ENCODE measurements at places on chromosomes 2 and 18.

GRCh38 chr2:179569831-179570233 is 291.6 kb downstream of the ZNF385B start:
- DNase-seq, result no peak

DNA sequence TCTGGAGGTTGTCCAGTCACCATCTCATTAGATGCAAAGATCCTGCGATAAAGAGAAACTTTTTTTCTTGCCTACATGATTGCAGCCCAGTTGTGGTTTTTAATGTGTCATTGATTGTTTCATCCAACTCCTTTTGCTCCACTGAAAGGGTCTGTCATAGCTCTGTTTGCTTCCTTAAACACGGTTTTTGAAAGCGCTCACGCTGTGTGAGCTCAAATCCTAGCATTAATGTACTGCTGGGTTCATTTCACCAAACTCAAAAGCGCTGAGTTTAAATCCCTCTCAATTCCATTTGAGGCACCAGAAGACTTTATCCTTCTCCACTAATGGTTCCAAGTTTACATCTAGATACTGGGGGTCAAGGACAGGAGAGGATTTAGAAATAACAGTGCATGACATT is 53.6 kb downstream of the CDK15 start:
- no peak for DNase-seq

DNA sequence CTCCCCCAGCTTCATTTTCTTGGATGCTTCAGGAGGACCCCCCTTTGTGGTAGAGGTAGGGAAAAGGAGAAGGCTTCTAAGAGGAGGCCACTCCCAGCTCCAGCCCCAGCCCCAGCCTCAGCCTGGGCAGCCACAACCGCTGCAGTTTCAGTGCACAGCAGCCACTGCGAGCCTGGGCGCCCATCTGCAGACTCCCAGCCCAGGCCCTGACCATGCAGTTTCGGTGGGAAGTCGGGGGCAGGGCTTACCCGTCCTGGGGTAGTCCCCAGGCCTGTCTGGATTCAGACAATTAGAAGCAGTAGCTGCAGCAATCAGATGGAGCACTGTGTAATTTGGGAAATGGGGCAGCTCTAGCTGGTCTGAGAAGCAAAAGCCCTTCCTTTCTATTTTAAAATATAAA is 28.6 kb downstream of the ITM2C start:
- peak; percentile 3 for DNase-seq

DNA sequence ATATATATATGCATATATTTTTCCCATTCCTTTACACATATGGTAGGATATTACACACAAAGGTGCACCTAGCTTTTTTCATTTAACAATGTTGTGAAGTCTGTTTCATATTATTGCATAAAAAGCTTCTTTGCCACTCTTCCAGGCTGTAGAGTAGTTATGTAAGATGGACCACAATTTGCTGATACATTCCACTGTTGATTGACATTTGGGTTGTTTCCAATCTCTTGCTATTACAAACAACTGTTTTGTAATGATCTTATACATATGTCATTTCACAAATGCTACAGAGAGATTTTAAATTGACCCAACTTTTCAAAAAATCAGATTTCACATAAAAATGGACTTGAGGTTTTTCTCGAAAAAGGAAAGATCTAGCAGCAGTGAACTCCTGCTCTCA is 301.4 kb downstream of the CDCA7 start:
- DNase-seq, result no peak

DNA sequence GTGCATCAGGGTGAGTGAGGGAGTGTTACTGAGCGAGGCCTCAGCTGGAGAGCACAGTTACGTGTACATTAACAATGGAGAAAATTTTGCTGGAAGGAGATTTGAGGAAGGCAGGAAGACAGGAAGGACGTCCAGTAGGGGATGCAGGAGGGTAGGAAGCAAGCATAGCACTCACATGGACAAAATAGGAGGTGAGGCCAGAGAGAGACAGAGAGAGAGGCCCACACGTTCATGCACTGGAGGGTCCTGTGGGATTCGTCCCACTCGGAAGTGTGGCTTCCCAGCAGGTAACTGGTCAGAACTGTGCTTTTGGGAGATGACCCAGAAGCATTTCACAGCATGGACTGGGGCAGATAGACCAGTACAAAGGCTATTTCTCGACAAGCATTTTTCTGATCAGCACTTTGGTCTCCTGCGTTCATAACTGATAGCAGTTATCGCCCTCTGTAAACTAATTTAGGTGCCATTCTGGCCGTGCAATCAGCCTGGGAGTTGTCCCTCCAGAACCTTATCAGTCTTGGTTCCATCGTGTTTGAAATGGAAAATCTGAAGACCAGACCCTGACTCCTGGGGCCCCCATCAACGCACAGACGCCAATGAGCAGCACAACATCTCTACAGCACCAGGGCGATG is 5.7 kb downstream of the LCT start:
- DNase-seq, result no peak

DNA sequence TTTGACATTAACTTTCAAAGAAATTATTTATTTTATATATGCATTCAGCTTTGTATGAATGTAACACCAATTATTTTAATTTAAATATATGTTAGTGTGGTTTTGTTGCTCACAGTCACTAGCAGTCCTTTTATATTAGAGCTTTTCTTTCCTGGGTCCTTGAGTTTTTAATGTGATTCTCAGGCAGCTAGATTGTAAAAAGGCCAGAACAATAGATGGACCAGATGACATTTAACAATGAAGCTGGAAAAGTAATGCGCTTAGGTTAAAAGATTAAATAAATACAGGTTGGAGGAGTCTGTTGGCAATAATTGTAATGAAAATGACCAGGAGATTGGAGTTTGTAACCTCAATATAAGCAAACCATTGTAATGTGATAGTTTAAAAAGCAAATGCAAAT is 171.1 kb downstream of the FTCDNL1 start:
- DNase-seq, result no peak

DNA sequence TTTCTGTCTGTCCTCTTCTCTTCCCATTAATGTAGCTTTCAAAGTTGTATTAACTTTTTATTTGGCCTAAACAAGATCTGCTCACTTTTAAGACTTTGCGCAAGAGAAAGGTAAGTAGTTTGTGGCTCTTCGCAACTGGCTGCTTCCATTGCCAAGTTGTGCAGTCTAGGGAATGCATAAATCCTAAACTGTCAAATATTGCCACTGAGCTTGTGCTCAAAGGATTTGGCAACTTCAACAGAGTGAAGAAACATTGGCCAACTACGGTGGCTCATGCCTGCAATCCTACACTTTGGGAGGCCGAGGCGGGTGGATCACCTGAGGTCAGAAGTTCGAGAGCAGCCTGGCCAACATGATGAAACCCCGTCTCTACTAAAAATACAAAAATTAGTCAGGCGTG is 826.4 kb downstream of the EPHA4 start:
- DNase-seq, result no peak

GRCh38 chr18:76153691-76154090 is 341.4 kb downstream of the ZNF516 start:
- no peak for DNase-seq

DNA sequence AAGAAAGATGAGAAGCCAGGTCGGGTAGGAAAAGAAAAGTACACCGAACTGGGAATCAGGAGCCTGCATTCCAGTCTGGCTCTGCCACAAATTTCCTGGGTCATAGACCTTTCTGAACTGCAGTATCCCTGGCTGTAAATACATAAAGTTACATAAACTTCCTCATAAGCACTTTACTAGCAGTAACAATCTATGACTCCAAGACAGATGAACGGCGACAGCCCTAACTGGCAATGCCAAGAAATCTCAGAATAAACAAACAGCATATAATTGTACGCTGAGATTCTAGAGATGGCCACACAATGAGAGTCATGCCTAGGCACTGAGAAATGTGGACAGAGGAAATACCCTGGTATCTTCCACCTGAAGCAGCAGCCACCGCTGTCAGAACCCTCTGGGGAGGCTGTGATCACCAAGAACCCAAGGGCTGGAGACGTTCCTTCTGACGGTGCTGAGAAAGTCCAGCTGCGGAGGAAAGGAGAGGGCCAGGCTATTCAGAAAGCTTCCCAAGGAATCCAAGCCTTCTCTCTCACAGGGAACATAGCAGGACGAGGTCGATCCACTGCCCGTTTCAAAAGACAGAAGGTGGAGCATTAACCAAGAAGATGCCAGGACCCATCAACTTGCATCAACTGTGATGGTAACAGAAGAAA is 89.3 kb upstream of the SLC66A3 start:
- DNase-seq, result no peak

DNA sequence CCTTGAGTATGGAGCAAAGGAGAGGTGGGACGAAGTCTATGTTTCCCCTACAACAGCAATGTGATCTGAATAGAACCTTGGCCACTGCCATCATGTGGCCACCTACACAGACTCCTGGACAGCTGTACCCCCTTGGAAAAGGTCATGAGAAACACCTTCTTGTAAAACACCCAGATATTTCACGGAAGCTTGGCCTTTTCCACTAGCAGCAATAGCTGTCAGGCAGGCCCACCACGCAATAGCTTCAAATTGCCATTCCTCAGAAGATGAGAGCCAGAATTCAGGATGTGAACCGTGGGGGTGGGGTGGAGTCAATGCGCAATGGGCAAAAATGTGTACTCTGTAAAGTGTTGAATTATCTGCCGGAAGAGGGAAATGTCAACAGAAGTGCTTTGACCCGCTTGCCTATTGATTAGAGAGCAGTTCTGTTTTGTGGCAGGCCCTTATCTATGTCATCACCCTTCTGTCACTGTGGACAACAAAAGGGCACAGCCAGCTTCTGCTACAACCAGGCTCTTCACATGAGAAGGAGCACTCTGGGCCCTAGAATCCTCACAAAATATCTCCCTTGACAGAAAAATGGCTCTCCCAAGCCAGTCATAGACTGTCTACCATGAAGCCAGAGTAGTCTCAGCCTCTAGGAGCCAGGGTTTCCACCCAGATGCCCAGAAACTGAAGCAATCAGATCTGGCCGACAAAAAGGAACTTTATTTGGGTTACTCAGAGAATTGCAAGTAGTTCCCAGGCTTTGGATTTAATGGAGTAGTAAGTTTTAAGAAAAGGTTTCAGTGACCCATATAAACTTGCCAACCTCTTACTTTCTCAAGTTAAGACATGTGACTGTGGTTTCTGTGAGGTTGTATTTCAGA is 9.5 kb downstream of the INPP1 start:
- no peak for DNase-seq

GRCh38 chr18:27728659-27729058 is 448.3 kb downstream of the CDH2 start:
- no peak for DNase-seq

GRCh38 chr2:147342329-147342728 is 502.5 kb upstream of the ACVR2A start:
- no peak for DNase-seq

- DNase-seq, result peak; percentile 14
Measured at GRCh38 chr2:109715313-109715805, 78.7 kb upstream of the RGPD5 start.

GRCh38 chr18:8174771-8175170 is 434.5 kb upstream of the RAB12 start:
- DNase-seq, result no peak

DNA sequence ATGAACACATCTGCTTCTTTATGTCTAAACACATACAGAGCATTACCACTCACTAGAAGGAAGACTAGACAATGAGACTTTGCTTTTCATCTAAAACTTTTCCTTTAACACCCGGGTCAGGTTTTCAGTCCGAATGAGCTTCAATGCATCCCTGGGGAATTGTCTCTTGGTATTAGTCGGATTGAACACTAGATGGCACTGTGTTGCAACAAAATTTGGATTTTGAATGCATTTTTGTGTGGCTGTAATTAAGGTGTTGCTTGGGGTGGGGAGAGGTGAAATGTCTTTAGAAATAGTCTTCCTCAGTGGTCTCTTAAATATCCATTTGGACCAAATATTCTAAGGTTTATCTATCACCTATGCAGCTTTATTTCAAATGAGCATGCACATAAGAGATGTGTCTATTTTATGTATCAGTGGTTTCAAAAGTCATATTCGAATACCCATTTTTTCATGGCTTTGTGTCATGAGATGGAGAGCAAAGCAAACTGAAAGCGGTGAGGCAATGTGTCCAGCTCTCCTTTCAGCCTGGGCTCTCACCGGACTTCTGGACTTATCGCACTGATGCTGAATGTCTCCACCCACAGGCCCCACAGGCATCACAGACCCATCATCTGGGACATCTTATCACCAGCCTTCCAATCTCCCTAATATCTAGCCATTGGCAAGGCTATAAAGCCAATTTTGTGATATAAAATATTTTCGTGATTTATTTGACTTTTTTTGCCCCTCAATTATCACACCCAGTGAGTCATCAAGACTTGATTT is 510.3 kb downstream of the RNF144A start:
- no peak for DNase-seq

DNA sequence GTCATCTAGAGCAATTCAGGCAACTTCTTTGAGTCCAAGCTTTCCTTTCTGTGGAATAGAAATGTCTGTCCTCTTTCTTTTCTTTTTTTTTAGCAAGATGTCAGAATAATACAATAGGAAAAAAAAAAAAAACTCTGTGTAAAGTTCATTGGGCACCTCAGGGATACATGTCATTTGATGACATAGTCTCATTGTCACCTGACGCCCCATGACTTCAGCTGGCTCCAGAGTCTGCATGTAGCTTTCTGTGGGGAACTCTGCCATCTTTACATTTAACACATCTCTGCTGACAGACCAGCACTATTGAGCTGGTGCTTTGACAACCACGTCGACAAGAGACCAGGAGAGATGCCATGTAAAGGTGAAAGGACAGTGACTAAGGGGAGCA is 172.5 kb upstream of the KLF7 start:
- DNase-seq, result peak; percentile 33
